ENCODE measurements at places on chromosomes 16 and 17.

DNA sequence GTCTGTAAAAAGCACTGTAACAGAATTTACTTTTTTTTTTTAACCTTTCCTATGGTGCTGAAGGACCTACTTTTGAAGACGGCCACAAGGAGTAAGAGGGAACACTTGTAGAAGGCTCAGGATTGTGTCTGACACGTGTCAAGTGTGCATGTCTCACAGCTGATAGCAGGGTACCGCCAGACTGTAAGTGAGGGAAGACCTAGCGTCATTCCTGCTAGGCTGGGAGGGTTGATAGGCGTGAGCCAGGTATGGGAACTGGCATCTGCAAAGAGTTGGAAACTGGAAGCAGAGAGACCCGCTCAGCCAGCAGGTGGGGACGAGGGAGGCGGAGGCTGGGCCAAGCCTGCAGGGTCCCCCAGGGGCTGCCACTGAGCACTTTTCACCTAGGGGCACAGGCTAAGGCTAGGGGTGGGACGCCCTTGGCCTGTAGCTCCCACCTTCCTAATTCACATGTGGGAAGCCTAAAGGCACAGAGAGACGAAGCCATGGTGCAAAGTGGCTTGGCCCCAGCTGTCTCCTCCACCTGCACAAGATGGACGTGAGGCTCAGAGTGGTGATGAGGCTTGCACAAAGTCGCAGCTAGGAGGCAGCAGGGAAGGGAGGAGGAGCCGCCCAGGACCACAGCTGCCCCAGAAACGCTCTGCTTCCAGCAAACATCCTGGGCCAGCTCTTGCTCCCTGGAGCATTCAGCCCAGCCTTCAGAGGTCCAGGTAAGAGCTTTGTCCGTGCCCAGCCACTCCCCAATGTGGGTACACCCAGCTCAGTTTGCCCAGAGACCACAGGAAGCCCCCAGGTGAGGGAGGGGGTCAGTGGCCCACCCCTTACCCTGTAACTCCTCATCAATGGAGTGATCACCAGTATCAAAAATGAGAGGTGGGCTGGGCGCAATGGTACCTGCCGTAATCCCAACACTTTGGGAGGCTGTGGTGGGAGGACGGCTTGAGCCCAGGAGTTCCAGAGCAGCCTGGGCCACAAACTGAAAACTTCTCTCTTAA lies 18.9 kb downstream of the VASN start:
- DNase-seq = no peak

- DNase-seq = no peak
Observed at GRCh38 chr16:4465977-4466779, 8.2 kb downstream of the NMRAL1 start.

DNA sequence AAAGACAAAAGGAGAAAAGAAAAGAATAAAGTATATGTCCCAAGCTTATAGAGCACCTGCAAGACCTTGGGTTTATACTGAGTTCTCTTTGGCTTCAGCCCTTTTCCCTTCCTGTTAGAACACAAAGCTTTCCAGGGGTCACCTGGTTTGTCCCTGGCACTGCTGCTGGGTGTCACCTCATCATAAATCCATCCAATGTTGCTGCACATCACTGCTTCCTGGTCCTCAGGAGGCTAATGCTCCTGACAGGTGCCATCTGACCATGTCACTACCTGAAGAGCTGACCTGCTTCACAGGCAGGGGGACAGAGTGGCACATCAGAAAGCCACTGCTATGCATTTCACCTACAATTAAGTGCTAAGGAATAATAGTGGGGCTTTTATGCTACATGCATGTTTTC lies 164.6 kb upstream of the ELAC2 start:
- DNase-seq = no peak

DNA sequence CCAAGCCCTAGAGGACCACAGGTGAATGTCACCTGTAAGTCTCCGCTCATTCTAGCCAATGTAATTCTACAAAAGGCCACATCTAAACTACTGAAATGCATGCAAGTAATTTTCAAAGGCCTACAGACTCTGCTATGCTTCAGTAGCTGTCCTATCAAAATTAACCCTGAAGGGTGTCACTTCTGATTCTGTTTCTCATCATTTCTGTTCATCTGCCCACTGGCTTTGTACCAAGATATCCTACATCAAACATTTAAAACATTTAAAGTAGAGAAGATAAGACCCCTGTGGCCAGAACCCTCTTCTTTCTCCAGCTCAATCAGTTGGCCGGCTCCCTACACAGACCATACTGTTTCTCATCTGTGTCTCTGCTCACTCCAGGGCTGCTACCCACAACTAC lies 21.5 kb downstream of the PHF12 start:
- DNase-seq = no peak

- DNase-seq = no peak
Observed at GRCh38 chr16:88449267-88449561, 3.9 kb upstream of the ZFPM1 start.

DNA sequence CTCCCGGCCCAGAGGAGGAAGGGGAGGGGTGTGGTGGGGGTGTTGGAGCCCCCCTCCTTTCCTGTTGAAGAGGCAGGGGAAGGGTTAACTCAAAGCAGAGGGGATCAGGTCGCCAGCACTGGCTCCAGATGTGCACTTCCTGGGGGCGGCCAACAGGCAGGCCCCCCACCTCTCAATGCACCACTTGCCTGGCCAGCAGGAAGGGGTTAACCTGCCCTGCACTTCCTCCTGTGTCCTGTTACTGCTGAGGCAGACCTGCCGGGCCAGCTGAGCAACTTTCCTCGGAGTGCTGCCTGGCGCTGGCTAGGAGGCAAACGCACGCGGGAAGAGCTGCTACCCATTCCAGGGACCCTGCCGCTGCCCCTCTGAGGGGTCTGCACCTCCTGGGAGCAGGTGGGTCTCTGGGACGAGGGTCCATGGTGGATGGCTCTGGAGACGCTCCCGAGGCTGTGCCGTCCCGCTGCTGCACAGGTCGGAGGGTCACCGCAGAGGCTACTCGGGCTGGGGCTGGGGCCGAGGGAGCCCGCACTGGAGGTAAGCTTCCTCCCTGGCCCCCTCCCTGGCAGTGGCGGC lies at the start of gene EPN3:
Gene EPN3 (plus strand): TSS at position 284 of the 573 bp plus-strand sequence. CDS start 3,822 bp downstream, outside the sequence.
- DNase-seq = peak; percentile 61

DNA sequence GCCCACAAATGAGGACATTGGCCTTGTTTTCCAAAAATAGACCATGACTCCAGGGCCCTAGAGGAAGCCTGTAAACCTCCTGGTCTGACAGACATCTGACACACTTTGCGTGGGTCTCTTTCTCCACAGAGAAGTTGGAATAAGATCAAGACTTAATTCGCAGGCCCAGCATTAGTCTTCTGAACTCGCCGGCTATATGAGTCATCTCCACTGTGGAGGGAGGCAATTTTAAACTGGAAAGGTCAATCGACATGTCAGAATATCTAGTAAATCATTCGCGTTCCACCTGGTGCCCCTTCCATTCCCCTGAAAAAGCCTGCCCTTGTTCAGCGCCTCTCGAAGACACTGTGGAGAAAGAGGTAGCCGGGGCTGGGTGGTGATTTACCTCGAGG lies 140.1 kb downstream of the CLEC16A start:
- no peak for DNase-seq

GRCh38 chr17:41523787-41524186 lies 4.3 kb downstream of the KRT19 start:
- no peak for DNase-seq

GRCh38 chr17:77419547-77420094 lies 278.9 kb downstream of the SEC14L1 start:
- peak; percentile 53 for DNase-seq

GRCh38 chr17:8362651-8363332 lies 13.7 kb downstream of the KRABD2 start:
- DNase-seq = no peak

DNA sequence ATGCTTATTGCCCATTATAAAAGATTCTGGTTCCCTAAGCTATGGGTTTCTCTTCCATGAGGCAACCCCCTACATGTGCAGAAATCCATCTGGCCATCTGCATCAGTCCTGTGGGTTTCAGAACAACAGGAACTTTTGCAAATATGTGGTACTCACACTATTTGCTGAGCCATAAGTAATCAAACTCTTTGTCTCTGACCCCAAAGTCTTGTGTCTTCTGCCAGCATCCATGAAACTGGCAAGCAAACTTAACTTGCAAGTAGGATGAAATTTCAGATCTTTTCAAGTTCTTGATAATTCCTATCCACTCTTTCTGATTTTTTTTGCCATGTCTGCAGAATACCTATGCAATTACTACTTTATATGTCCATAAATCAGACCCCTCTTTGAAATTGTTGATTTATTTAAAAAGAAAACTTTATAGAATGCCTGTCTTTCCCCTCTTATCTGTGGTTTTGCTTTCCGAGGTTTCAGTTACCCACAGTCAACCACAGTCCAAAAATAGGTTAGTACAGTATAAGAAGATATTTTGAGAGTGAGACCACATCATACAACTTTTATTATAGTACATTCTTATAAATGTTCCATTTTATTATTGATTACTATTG lies 158.4 kb upstream of the IRX3 start:
- no peak for DNase-seq

DNA sequence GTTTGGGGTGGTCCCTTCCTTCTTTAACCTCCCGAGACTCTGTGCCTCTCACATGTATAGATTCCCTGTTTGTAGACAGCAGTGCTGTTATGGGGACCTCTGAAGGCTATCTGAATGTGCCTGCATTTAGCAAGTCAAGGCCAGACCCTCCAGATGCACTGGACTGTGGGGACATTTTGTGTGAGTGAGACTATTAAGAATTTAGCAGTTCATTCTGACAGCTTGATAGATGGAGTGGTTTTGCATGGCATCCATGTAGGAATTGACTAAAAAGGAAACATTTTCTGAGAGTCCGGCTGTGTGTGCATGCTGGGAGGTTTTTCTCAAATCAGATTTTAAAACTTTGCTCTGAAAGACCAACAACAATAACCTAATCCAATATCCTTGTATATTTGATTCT lies 226.3 kb downstream of the MSI2 start:
- DNase-seq = no peak

- peak; percentile 19 for DNase-seq
Observed at GRCh38 chr16:69311533-69312387, 610 bp downstream of the VPS4A start.

- no peak for DNase-seq
Observed at GRCh38 chr16:35352431-35352830, 1893.0 kb downstream of the TP53TG3F start.

GRCh38 chr16:88502776-88503280 lies 49.7 kb downstream of the ZFPM1 start:
- no peak for DNase-seq

GRCh38 chr16:12330946-12331345 lies 354.4 kb downstream of the SNX29 start:
- no peak for DNase-seq

DNA sequence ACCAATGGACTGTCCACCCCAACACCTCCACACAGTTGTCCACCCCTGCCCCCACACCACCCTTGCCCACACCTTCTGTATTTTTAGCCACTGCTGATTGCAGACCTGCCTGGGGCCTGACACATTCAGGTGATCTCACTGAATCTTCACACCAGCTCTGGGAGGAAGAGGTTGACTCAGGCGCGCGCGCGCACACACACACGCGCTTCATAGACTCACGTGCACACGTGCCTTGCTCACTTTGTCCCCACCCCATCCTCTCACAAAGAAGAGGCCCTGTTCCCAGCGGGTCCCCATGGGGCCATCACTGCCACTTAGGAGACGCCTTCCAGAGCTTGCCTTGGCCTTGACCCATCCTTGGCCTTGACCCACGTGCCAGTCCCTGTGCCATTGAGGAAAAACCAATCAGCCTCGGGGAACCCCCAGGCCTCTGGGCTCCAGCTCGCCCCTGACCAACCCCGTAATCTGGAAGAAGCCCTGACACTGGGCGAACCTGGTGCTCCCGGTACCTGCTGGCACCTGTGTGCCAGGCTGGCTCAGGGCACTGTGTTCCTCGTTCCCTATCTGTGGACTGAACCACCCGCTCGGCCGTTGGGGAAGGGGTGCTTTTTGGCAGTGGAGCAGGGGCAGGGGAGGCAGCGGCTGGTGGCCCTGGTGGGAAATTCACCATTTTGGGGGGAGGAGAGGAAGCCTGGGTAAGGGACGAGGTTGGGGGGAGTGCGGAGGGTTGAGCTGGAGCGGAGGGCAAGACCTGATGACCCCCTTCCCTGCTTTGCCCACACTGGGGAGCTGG lies 3.2 kb downstream of the NLGN2 start:
- no peak for DNase-seq

DNA sequence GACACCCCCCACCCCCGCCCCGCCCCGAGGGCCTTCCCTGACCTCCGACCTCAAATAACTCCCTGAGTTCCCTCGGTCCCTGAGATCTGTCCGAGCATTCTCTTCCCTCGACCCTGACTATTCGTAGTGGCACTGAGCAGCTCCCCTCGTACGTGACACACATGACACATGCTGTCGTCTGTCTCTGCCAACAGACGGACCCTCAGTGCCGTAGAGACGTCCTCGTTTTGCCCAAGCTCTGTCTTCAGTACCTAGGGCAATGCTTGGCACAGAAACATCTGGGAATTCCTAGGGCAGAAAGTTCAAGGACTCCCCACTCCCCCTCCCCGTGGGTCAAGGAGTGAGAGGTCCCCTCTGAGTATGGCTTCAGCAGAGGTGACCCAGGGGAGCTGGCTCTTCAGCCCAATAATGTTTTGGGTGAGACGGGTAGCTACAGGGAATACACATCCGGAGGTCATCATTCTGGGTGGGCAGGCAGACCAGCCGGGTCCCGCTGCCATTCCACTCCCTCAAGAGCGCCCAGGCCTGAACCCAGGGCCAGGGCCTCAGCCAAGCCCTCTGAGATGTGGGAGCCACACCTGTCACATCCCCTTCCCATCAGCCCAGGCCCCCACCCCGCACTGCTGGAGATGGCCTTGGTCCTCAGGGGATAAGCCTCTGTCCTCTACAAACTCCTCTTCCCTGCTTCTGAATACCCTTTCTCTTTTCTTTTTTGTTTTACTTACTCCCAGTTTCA lies 671 bp upstream of the FADS6 start:
- no peak for DNase-seq

DNA sequence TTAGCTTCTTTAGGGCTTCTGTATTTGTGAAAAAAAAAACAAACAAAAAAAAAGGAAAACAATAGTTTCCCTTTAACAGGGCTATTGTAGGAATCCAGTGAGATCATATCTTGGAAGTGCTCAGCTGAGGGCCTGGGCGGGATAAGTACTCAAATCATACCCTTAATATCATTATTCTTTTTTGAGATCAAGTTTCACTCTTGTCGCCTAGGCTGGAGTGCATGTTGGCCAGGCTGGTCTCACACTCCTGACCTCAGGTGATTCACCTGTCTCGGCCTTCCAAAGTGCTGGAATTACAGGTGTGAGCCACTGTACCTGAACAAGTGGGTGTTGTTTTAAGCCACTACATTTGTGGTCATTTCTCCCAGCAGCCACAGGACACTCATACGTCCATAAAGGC lies 87.0 kb downstream of the CDH13 start:
- DNase-seq = no peak

DNA sequence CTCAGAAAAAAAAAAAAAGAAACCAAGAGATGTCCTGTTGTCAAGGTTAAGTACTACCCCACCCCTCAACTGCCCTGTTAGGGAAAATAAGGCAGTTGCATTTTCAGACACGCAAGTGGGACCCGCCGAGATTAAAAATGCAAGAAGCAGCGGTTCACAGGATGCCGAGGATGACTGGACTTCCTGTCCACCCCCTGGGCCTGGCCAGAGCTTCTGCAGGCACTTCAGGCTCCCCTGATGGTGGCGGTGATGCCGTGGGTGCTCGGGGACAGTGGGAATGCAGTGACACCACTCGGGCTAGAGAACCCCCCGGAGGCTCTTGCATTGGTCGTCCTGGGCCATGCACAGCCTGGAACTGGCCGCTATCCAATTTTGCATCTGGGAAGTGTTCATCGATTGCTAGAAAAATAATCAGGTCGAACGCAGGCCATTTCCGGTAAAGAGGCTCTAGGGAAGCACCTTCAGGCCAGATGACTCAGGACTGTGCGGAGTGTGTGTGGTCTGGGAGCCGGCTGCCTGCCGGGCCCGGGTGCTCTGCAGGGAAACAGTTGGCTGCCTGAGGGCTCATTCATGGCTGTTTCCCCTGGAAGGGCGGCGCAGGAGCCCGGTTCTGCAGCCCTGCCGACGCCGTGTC lies 13.4 kb upstream of the CRISPLD2 start:
- DNase-seq = no peak
